ENCODE measurements at places on chromosomes 12 and 14. TPM values are rescaled to one million over a fixed set of nuclear protein-coding genes. Genes with fewer than 3 reads are reported as not detected.

- no peak for DNase-seq
These were observed 88.5 kb upstream of the NCOR2 start for GRCh38 chr12:124655698-124656516.

Gene KRT74
- total RNA-seq = not detected

DNA sequence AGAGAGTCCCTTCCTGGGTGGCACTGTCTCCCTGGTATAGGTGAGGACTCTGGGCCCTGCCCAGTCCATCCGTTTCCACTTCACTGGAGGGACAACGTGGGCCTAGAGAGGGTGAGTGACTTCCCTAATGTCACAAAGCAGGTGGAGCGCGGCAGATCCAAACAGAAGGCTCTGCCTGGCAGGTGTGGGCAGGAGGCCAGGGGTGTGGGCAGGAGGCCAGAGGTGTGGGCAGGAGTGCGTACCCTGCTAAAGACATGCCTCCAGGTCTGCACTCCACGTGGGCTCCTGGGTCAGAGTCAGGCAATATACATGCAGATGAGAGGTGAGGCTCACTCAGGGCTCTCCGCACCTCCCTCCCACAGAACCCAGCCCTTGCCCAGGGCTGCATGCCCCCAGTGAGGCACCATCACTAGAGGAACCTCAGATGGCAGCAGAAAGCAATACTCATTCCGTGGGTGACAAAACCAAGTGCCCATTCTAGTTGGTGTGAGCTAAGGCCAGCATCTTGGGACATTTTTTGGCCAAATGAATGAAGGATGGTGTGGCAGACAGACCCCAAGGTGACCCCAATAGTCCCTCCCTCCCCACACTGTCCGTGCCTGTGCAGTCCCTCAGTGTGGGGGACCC lies 271.6 kb upstream of the RTL1 start:
- no peak for DNase-seq

DNA sequence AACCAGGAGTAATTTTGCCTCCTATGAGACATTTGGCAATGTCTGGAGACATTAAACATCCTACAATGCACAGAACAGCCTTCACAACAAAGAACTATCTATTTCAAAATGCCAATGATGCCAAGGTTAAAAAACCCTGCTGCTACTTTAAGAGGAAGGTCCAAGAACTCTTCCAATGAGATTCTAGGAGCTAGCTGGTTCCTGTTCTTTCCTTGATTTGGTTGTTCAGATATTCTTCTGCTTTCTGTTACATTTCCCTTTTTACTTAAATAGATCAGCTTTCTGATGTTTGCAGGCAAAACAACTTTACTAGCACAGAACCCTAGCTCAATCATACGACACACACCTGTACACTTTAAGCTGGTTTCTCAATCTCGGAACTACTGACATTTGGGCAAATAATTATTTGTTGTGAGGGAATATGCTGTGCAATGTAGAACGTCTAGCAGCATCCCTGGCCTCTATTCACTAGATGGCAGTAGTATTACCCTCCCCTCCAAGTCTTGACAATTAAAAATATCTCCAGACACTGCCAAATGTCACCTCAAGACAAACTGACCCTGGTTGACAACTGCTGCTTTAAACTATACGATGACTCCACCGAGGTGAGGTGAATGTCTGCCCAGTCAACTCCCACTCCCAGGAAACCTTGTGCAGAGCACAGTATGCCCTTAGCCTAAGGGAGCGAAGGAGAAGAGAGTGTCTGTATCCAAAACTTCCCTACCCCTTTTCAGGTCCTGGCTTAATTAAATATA lies 4.4 kb downstream of the BLTP3B start:
- DNase-seq = peak; percentile 41

DNA sequence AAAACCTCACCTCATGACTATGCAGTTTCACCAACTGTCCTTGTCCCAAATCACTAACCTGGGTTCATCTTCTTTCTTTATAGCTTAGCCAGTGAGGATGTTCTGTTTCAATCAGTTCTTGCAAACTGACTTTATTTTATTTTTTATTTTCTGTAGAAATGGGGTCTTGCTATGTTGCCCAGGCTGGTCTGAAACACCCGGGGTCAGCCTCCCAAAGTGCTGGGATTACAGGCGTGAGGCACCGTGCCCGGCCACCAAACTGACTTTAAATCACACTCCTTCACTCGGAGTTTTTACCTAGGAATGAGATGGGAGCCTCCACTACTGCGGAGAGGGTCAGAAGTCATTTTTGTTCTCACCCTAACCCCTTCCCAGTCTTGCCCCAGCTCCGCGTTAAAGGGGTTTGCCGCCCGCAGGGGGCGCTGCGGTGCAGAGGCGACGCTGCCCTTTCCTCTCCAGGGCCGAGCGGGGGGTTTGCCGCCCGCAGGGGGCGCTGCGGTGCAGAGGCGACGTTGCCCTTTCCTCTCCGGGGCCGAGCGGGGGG lies 7.0 kb upstream of the B4GALNT3 start:
- no peak for DNase-seq

- peak; percentile 25 for DNase-seq
These were observed 49.3 kb downstream of the CDK17 start for GRCh38 chr12:96350982-96351381.
